ENCODE measurements at places on chromosomes 12 and 14.

GRCh38 chr12:15580431-15580830 lies 208.8 kb downstream of the EPS8 start:
- DNase-seq: no peak

GRCh38 chr12:53118751-53119300 lies 15.5 kb downstream of the SOAT2 start:
- no peak for DNase-seq

- no peak for DNase-seq
These were observed 290.2 kb upstream of the FLRT2 start for GRCh38 chr14:85239791-85240190.

- no peak for DNase-seq
These were observed 7.7 kb downstream of the RACGAP1 start for GRCh38 chr12:50017641-50018040.

GRCh38 chr14:85529803-85530574 lies at the start of gene FLRT2:
Gene FLRT2 (plus strand): TSS chr14:85530144. CDS start chr14:85621515, 91,371 bp downstream.
- DNase-seq: no peak

- DNase-seq: no peak
These were observed 132.1 kb downstream of the DICER1 start for GRCh38 chr14:95025218-95025617.

DNA sequence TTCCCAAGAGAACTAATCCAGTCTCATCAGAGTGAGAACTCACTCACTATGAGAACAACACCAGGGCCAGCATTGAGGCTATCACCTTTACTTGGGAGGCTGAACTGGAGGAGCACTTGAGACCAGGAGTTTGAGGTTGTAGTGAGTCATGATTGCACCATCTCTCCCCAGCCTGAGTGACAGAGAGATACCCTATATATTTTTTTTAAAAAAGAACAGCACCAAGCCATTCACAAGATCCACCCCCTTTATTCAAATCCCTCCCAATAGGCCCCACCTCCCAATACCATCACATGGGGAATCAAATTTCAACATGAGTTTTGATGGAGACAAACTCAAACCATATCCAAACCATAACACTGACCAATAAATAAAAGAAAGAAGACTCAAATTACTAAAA lies 3.7 kb upstream of the TMX1 start:
- no peak for DNase-seq

DNA sequence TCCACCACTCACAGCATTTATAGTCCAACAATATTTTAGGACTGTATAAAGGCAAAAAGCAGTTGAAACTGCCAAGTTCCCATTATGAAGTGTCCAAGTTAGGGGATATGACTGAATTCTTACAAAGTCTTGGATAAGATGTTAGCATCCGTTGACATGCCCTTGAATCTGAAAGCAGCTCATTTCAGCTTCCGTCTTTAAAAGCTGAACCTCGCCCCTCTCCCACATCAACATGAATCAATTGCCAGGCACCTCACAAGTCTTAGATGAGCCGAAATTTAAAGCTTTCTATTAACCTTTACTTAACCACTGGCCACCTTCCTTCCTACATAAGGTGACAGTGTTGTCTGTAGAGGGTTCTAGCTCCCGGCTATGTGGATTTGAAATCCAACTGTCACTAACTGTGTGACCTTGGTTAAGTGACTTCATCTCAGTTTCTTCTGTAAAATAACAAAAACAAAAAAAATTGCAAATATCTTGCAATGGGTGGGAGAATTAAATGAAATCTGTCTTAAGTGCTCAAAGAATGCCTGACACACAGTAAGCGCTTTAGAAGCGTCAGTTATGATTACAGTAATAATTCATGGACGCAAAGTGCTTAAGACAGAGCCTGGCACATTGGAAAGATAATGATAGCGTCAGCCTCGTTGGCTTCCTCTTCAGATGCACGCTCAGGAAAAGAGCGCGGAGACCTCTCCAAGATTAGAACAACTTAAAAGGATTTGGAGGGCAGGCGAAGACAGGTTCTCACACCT lies 1.2 kb downstream of the PPP1CC start:
- no peak for DNase-seq

- DNase-seq: no peak
These were observed 324.8 kb downstream of the C12orf50 start for GRCh38 chr12:87704374-87704773.

- DNase-seq: no peak
These were observed 11.1 kb upstream of the INF2 start for GRCh38 chr14:104678346-104678745.

DNA sequence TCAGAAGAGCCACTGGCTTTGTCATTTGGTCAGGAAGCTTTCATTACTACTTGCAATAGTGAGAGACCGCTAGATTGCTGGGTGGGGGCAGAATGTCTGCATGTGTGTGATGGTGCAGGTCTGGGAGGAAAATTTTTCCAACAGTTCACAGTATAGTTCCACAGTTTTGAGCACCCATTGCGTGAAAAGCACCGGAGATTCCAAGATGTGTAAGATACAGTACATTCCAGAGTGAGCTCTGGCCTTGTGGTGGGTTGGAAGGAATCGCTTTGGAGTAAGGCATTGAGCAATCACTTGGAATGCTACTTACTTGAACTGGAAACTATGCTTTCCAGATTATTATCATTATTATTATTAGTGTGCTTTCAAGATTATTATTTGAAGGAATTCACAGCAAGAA lies 47.6 kb upstream of the FRMD6 start:
- no peak for DNase-seq

- DNase-seq: no peak
These were observed 30.3 kb upstream of the ESR2 start for GRCh38 chr14:64324461-64324860.

DNA sequence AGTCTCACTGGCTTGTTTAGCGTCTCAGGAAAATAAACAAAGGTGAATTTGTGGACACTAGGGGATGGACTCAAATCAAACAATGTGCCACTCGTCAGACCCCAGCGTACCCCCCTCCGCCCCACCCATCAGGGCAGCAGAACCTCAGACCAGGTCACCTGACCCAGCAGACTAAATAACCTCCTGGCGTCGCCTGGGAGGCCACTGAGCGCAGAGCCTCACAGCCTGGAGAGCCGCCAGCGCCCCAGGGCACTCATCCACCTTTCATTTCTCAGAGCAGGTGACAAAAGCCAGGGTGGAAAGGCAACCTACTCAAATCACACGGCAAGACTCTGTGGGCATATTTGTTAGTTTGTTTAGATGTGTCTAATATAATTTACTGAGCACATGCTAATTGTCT lies 100.9 kb downstream of the DICER1 start:
- DNase-seq: no peak

DNA sequence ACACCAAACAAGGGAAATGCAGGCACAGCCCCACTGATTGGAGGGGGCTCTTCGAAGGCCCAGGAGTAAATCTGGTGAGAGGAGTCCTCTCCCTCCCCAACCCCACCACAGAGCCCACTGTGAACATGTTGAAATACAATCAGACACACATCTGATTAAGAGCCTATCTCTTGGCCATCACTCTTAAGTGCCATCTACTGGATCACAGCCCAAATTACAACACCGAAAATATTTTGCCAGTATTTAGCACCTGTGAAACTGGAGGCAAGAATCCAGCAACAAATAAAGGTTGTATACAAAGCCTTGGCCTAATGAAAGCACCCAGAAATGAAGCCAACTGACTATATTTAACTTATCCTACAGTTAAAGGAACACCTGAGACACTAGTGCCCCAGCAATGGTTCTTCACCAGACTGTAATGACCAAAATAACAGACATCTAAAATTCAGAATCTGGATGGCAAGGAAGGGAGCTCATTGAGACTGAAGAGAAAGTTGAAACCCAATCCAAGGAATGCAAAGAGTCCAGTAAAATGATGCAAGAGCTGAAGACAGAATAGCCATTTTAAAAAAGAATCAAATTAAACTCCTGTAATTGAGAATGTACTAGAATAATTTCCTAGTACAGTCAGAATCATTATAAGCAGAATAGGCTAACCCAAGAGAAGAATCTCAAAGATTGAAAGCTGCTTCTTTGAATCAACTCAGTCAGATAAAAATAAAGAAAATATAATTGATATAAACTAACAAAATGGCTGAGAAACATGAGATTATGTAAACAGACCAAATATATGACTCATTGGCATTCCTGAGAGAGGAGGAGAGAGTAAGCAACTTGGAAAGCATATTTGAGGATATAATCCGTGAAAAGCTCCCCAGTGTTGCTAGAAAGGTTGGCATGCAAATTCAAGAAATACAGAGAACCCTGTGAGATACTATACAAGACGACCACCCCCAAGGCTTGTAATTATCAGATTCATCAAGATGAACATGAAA lies 1117.0 kb downstream of the FLRT2 start:
- no peak for DNase-seq

GRCh38 chr12:51242876-51243275 lies 4.2 kb downstream of the DAZAP2 start:
- DNase-seq: no peak

- DNase-seq: no peak
These were observed 1163.3 kb downstream of the VRK1 start for GRCh38 chr14:97960436-97960835.

DNA sequence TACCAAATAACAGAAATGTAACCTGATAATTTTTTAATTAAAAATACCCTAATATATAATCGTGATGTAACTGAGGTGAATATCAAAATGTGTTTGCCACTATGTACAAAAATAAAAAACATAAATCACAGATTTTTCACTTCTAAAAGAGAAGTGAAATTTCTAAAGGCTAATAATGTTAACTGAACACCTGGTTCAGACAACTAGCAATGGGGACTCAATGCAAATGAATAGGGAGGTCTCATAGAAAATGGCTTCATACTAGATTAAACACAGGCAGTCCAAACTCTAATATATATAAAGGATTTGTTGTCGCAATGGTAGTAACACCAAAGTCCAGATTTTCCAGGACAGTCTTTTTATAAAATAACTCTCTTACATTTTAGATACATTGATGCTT lies 365.4 kb upstream of the ATP2B1 start:
- DNase-seq: no peak

DNA sequence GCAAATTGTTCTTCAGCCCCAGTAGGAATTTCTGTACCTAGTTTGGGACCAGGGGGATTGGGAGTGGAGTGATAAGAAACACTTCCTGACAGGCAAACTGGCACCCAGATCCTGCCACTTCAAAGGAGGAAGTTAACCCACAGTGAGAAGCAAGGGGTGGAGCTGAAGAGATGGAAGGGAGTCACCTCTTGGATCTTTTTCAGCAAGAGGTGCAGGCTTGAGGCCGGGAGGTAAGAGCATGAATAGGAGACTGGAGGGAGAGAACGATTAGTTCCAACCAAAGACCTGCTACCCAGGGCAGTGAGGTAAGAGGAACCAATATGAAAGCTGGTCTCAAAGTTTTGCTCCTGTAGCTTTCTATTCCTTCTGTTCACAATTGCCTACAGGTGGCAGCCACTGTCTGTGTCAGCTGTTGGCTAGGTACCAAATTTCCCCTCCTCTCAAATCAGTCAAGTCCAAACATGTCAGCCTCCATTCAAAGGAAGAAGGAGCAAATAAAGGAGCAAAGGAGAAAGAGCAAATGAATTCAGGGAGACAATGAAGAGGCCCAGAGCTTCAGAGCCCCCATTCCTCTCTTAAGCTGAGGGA lies 14.9 kb upstream of the TAC3 start:
- no peak for DNase-seq

- peak; percentile 63 for DNase-seq
These were observed 513.0 kb downstream of the TMEM121 start for GRCh38 chr14:106039400-106039799.

GRCh38 chr12:115818973-115819372 lies 458.5 kb downstream of the MED13L start:
- DNase-seq: no peak

- peak; percentile 65 for DNase-seq
These were observed 42.5 kb downstream of the SMIM41 start for GRCh38 chr12:52121824-52122539.

GRCh38 chr14:72237722-72238666 lies 305.8 kb downstream of the RGS6 start:
- DNase-seq: no peak

- DNase-seq: peak; percentile 72
These were observed 55.0 kb downstream of the PHETA1 start for GRCh38 chr12:111313833-111314259.

DNA sequence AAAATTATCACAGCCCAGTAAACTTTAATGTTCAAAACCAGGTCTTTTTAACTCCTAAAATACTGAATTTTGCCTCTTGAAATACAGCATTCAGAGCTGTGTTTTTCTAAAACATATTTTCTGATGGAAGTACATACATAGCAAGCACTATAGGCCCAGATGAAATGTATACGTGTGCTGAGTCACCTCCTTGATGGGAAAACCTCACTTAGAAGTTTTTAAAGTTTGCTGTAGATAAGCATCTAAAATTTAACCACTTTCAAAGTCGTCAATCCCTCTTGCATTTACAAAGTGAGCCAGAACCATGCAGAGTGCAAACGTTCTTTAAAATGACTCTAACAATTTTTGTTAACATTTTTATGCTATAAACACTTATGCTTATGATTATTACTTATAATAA lies 618.8 kb downstream of the RPS29 start:
- no peak for DNase-seq

GRCh38 chr14:85516239-85517113 lies 13.5 kb upstream of the FLRT2 start:
- no peak for DNase-seq

DNA sequence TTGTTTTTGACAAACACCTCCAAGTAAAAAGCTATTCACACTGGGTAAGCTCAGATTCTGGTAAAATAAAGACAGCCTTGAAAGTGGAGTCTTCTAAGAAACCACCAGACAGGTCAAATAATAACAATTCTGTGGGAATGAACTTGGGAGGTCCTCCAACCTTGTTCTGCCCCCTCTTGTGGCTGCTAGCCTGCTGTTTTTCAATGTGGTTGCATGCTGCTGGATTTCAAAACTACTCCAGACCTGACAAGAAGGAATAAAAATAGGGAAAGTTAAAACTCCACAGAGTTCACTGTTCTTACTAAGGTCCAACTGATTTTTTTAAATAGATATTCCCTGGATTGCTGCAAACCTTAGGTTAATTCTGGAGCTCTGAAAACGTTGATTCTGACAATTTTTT lies 32.2 kb upstream of the RIN3 start:
- DNase-seq: no peak

- DNase-seq: no peak
These were observed 67.6 kb downstream of the ARF6 start for GRCh38 chr14:49960453-49960852.

GRCh38 chr12:12323591-12323990 lies 26.5 kb downstream of the MANSC1 start:
- DNase-seq: no peak

- DNase-seq: no peak
These were observed 17.2 kb upstream of the ATF7 start for GRCh38 chr12:53643232-53643979.

All from stimulated activated CD4-positive, alpha-beta T cell treated with anti-CD3 and anti-CD28 coated beads, Interleukin-12 subunit alpha, Interleukin-12 subunit beta, amount 100 ng/mL, for 4 hours (primary cell).